Nephron progenitor cell (in vitro differentiated cells): ENCODE measurements at places on chromosomes 6 and 20.

DNA sequence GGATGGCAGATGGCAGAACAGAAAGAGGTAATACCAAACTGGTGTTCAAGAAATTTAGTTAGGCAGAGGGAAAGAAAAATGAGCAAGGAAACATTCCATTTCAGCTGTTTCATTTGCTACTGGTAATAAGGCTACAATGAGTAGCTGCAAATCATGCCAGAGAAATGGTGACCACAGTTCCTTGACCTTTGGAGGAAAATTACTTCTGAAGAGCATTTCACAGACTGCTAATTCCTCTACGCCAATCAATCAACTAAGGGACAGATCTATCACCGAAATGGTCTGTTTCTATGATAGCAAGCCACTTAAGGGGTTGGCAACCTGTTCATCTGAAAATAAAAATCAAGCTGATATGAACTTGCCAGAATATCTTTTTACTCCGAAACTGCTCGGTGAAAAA is 119.5 kb downstream of the PTPRK start:
- no peak for DNase-seq

DNA sequence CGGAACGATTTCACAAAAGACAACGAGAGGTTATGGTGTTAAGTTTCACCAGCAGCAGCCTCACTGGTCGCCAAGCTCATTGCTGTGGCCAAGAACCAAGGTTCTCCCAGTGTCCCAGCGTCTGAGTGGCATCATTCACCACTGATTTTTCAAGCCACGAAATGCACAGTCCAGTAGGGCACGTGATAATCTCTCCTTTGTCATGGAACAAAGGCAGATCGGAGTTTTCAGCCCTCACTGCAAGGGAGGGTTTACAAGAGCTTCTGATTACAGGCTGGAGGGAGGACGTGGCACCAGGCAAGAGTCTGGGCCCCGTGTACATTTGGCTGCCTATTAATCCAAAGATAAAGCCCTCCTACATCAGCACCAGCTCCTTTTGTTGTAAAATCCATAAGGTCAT is 2.0 kb downstream of the CD24 start:
- peak; percentile 22 for DNase-seq

DNA sequence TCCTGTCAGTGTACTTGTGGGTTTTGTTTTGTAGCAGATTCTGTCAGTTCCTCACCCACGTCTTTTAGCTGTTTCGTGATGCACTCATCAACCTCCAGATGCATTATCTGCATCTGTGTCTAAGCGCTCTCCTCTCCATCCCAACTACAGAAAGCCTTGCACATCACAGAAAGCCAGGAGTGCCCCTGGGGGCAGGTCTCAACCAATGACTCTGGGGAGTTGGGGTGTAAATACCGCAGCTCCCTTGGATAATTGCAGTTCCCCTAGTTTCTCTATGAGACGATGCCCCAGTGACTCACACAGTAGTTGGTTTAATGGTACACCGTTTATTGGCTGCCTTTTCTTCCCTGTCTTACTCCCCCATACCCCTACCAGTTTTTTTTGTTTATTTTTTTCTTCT is 158.1 kb downstream of the SOX4 start:
- no peak for DNase-seq

GRCh38 chr20:19009081-19009688 is 195.6 kb downstream of the SCP2D1 start:
- DNase-seq = no peak

DNA sequence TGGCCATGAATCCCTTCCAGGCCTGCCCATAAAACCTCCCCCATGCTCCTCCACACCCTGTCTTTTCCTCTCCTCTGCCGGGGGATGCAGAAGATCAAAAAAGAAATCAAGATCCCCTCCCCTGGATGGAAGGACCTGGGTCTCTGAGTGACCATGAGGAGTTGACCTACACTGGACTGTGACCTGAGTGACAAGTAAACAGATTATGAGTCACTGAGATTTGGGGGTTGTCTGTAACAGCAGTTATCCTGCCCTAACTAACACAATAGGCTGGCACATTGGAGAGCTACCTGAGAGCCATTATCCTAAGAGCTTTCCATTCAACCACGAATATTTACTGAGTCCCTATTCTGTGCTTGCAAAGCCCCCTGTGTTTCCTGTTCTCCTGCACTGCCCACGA is 28.4 kb upstream of the SIRPA start:
- DNase-seq = no peak

DNA sequence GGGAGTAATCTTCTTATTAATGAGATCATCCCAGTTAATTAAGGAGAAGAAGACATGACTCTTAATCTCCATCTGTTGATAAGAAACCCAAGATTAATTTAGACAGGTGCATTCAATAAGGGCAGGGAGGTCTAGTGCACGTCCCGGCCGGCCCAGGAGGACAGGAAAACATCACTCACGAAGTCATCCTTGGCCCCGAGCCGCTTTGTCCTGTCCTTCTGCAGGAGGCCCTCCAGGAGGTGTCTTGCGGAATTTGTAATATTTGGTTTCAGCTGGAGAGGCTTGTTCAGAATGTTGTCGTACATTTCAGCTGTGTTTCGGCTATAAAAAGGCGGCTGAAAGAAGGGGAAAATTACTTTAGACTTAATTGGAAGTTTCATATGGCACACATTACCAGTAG is 118.4 kb upstream of the SLC2A12 start:
- DNase-seq = no peak

DNA sequence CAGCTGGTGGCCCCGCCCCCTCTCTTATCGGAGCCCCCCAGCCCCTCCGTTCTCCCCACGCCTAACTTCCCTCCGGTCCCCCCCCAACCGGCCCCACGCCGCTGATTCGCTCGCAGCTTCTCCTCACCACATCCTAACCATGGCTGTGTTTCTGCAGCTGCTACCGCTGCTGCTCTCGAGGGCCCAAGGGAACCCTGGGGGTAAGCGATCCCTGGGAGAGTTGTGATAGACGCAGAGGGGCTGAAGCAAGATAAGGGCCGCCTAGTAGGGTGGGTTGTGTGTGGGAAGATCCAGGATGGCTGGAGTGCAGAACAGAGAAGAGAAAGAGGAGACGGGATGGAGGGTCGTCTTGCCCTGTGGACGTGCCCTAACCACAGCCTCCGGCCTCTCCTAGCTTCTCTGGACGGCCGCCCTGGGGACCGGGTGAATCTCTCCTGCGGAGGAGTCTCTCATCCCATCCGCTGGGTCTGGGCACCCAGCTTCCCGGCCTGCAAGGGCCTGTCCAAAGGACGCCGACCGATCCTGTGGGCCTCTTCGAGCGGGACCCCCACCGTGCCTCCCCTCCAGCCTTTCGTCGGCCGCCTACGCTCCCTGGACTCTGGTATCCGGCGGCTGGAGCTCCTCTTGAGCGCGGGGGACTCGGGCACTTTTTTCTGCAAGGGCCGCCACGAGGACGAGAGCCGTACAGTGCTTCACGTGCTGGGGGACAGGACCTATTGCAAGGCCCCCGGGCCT is at the start of gene MPIG6B:
TSS of gene MPIG6B (plus strand) at position 129 of the 735 bp plus-strand sequence. CDS start at position 140, 11 bp downstream.
- no peak for DNase-seq

- DNase-seq = no peak
Observed at GRCh38 chr6:99187429-99187828, 162.0 kb downstream of the FAXC start.

- DNase-seq = no peak
Observed at GRCh38 chr20:50562262-50562701, 52.1 kb downstream of the PTPN1 start.

DNA sequence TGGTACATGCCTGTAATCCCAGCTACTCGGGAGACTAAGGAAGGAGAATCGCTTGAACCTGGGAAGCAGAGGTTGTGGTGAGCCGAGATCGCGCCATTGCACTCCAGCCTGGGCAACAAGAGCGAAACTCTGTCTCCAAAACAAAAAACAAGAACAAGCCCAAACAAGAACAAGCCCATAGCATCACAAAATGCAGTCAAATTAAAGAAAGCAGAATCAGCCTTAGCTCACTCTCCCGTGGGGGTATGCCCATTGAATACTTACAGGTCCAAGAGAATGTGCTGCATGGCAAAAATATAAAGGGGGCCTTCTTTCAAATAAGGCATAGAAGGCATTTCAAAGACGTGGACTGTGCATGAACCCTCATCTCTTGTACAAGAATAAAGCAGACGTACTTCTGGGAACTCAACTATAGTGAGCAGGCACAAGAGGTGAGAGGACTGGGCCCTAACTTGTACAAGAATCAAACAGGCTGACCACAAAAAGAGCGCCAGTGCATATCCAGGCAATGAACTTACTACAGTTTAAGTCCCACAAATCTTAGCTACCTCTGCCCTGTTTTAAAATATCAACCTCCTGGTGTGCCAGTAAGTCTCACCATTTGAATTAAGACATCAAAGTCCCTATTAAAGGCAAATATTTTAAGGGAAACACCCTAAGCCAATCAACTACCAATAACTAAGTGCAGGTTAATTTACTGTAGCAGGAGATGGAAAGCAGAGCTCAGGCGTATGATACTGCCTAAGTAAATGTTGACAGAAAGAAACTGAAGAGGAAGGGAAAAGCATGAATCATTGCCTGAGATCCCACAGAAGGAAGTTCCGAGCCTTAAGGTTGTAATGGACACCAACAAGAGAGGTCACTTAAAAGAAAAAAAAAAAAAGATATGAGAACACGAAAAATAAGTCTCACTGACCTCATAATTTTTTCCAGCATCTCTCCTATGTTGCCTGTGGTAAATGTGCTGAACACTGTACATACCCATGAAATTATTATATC is 37.4 kb downstream of the TOMM6 start:
- DNase-seq = no peak

GRCh38 chr20:2327620-2328555 is 32.1 kb downstream of the TGM3 start:
- DNase-seq = no peak

GRCh38 chr6:64238071-64238470 is 602.5 kb downstream of the PHF3 start:
- no peak for DNase-seq

GRCh38 chr6:8335896-8336295 is 99.4 kb downstream of the SLC35B3 start:
- no peak for DNase-seq

DNA sequence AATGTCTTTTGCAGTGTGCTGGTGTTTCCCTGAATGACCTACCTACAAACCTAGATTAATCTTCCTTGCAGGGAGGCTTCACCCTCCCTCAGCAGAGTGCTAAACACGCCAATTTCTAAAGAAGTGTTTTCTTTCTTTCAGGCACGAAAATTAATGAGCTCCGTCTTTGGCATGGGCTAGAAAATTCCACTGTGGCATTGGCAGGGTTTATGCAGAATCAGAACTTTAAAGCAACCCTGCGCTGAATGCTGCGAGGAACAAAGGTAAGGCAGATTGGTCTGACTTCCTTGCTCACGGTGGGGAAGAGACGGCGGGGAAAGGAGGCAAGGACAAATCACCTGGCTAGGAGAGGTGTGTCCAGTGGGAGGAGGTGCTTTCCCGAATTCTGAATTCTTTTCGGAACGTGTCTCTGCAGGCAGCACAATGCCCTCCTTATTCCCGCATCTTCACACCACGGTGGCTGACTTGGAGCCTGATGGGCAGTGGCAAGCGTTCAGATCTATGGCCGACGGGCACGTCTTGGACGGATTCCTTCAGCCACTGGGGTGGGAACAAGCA is 6.2 kb upstream of the BANF2 start:
- DNase-seq = no peak

- peak; percentile 87 for DNase-seq
Observed at GRCh38 chr6:149863698-149864577, at the start of gene LRP11. Gene LRP11 (minus strand): TSS chr6:149864359. CDS start chr6:149864020, 339 bp downstream.

- no peak for DNase-seq
Observed at GRCh38 chr6:7561153-7561964, 19.9 kb downstream of the DSP start.

DNA sequence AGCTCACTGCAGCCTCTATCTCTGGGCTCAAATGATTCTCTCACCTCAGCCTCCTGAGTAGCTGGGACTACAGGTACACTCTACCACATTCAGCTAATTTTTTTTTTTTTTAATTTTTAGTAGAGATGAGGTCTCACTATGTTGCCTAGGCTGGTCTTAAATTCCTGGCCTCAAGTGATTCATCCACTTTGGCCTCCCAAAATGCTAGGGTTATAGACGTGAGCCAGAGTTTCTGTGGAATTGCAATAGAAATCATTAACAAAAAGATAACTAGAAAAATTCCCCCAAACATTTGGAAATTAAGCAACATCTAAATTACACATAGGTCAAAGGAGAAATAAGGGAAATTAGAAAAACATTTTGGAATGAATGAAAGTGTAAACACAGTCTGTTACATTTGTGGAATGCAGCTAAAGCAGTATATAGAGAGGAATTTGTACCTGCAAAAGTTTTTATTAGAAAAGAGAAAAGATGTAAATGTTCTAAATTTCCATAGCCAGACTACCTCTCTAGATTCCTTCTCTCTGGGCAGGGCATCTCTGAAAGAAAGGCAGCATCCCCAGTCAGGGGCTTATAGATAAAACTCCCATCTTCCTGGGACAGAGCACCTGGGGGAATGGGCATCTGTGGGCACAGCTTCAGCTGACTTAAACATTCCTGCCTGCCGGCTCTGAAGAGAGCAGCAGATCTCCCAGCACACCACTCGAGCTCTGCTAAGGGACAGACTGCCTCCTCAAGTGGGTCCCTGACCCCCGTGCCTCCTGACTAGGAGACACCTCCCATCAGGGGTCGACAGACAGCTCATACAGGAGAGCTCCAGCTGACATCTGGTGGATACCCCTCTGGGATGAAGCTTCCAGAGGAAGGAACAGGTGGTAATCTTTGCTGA is 51.3 kb downstream of the ATRN start:
- no peak for DNase-seq

DNA sequence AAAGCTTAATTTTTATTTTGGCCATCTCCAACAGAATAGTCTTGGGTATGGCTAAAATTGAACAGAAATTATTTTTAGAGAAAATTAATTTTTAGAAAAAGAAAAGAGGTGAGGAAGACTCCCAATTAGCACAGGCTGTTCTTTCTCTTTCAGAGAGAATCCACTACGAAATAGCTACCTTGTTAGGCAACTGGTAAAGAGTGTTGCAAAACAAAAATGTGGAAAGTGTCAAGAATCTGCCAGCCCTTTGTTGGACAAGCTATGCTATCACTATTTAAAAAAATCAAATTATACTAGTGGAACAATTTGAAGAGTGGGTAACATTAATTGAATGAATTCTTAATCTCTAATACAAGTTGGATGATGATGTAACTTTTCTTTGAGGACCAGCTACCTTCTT is 19.2 kb upstream of the ZSCAN9 start:
- DNase-seq = no peak
